ENCODE measurements at places on chromosomes 12 and 14.
A peak's percentile ranks its signal among the peaks of the same experiment; 100 is the strongest.

DNA sequence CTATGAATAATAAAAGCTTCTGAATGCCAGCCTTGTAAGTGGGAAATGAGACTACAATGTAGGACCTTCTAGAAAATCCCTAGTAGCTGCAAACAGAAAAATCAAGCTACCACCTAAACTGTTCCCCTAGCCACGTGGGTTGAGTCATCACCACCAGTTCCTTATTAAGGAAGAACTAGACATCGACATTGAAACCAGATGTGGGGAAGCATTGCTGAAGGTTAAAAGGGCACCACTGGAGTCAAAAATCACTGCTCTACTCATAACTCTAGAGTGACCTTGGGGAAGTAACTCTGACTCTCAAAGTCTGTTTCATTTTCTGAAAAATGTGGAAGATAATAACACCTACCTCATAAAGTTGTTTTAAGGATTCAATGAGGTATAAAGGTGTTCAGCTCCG lies 9.4 kb upstream of the CNIH1 start:
- peak; percentile 45 for DNase-seq

GRCh38 chr12:21725731-21726130 lies 48.8 kb downstream of the KCNJ8 start:
- DNase-seq: no peak

GRCh38 chr14:21098892-21099595 lies 589 bp upstream of the ZNF219 start:
- no peak for DNase-seq

DNA sequence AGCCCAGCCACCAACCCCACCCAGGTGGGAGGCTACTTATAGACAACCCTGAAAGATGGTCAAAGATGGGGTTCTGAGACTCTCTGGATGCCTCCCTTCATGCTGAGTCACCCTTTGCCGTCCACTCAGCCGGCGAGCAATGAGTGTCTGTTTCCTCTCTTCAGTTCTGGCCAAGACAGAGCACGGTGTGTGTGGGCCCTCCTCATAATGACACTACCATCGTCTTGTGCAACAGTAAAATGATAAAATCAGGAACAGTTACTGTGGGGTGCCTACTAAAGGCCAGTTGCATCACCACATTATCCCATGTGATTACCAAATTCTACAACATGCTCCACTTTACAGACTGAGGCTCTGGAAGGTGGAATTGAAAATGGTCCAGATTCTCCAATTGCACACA lies 7.0 kb upstream of the BDKRB1 start:
- DNase-seq: no peak

DNA sequence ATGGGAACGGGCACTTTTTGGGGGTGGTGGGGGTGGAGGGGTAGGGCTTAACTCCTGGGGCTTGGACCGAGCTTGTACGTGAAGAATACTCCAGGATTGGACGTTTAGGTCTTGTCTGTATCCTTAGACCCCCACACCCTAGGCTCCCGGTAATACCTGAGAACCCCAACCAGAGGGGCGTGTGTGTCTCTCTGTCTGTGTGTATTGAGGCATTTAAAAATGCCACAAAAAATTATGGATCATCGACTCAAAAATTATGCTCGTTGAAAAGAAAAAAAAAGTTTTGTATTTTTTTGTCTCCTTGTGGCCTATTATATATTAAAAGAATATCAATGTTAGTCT lies 459 bp downstream of the PPFIBP1 start:
- DNase-seq: no peak

DNA sequence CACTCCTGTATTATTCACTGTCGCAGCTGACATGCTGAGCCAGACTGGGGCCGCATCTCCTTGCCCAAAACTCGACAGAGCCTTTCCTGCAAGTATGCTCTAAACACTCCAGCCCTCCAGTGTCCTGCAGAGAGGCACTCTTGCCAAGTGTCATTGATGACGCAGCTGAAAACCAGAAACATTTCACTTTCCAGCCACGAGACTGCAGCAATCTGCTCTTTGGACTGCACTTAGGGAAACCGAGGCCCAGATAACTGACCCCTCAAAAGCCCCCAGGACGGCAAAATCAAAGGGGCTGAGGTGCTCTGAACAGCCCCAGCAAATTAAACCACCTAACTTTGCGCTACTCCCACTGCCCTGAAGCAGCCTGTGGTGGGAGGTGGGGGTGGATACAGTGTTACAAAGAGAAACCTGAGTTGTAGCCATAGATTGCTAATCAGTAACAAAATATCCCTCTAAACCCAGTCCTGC lies 2.6 kb downstream of the CCDC85C start:
- no peak for DNase-seq

DNA sequence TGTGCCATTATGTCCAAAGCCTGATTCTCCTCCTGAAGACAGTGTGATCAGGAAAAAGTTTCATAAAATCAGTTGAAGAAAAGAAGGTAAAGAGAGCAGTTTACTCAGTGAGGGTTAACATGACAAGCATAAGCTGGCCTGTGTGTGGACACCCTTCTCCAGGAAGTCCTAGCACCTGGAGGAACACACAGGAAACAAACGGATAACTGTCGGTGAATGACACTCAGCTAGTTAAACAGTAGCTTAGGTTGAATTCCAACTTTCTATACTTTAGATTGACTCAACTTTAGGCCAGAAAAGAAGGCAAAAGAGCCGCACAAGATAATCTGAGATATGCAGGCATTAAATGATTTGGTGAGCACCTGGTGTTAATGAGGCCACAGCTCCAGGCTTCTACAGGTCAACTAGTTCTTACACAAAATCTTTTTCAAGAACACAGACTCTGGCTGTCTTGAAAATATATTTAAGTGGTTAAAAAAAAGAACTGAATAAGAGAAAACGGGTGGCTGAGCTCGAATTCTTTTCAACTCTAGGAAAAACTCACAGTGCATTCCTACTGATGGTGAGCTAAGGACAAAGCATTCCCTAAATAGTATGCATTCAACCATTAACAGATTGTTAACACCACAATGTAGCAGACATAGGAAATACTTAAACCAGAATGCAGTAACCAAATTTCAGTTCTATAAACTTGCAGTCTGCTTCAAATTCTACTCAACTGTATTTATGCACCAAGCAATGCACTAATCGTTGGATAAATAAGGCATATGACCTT lies 56.9 kb upstream of the TSPAN8 start:
- DNase-seq: no peak

GRCh38 chr12:53124352-53124723 lies 21.1 kb downstream of the SOAT2 start:
- peak; percentile 15 for DNase-seq

DNA sequence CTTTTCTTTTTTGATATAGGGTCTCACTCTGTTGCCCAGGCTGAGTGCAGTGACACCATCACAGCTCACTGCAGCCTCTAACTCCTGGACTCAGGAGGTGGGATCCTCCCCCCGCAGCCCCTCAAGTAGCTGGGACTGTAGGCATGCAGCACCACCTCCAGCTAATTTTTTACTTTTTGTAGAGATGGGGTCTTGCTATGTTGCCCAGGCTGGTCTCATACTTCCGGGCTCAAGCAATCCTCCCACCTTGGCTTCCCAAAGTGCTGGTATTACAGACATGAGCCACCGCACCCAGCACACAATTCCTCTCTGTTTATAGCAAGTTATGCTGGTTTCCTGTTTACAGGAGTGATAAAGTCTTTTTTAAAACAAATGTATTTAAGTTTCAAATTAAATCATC lies 39.5 kb upstream of the HIF1A start:
- DNase-seq: no peak

DNA sequence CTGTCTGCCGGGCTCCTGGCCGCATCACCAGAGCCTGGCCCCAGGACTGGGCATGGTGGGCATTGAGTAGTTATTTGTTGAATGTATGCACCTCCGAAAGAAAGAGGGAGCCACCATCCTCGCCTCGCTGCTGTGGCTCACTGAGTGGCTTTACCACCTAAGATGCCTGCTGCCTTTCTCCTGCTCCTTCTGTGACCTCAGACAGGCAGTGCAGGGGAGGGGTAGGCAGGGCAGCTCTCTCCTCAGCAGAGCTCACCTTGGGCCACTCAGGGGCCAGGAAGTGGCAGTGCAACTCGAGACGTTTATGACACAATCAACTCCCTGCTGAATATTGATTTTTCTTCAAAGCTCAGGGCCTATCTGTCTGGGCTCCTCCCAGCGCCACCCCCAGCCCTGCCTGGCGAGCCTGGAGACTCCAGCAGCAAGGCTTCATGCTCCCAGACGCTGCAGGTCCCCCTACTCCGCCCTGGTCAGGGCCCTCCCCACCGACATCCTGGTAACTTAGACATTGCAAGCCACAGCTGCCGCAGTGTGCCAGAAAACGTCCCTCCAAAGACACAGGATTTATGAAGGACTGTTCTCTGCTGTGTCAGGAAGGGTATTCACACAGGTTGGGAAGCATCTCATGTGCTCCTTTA lies 84.3 kb upstream of the DIO3 start:
- no peak for DNase-seq

DNA sequence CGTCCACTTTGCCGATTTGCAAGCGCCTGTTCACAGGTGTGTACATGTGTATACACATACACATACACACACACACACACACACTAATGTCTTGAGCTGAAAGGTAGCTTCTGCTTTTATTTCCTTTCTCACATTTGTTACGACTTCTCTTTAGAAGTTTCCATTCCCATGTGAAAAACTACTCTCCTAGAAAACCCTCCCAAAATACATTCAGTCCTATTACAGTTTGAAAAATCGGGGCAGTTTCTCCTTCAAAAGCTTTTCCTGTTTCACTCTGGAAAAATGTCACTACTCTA lies 3.9 kb downstream of the BLTP3B start:
- DNase-seq: no peak

- DNase-seq: no peak
Measured at GRCh38 chr14:58914279-58914855, 274.1 kb upstream of the DAAM1 start.

GRCh38 chr12:122282061-122282460 lies 15.8 kb upstream of the VPS33A start:
- no peak for DNase-seq

DNA sequence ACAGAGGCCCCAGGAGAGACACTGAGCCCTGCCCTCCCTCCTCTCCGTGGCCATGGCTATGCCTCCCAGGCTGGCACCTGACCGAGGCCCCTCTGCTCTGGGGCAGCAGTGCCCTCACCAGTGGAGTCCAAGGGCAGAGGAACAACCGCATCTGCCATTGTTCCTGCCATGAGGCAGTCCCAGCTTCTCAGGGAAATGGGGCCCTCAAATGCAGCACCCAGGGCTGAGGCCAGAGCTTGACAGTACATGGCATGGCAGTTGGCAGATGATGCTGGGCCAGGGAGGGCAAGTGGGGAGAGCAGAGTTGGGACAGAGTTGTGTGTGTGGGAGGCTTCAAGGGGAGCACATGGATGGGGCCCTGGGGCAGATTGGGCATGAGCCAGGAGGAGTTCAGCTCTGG lies 21.1 kb upstream of the KRT77 start:
- no peak for DNase-seq

DNA sequence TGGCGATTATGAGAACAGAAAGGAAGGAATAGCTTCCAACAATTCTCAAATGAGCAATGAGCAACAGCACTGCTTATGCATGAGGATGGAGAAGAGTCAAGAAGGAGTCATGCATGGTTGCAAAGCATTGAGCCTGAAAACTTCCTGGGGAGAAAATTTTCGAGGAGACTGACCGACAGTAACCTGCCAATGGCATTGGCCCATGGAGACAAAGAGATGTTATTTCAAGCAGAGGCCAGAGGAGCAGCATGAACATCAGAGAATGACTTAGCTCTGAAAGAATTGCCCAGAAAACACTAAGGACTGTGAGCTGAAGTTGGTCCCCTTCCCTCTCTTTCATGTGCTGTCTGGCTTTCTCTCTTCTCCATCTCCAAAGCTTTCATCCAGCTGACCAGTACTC lies 343.4 kb downstream of the ADAMTS20 start:
- no peak for DNase-seq

DNA sequence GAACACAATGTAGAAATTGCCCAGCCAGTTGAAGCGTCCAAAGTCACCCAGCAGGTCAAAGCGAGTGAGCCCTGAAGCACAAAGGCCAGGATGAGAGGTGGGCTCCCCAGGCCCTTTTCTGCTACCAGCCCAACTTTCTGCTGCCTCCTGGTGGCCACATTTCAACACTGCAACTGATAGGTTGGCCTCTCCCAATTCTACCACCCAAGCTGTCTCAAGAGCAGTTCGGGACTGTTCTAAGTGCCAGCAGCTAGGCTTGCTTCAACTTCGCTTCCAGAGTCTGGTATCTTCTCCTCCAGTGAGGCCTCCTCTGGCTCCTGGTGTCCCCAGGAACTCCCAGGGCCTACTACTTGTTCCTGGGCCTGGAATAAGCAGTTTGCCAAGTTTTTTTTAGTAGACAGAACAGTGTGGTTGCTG lies 3.4 kb upstream of the DHH start:
- peak; percentile 69 for DNase-seq
